Osteocyte (in vitro differentiated cells): ENCODE measurements at places on chromosomes 3 and 15. TPM values are rescaled to one million over a fixed set of nuclear protein-coding genes. Genes with fewer than 3 reads are reported as not detected.

GRCh38 chr3:41369838-41370237 is 170.5 kb downstream of the CTNNB1 start:
- DNase-seq, result no peak

GRCh38 chr3:152323834-152324233 is 55.1 kb downstream of the MBNL1 start:
- DNase-seq, result no peak

- DNase-seq, result peak; percentile 93
Observed at GRCh38 chr15:69475769-69476358, 23.2 kb downstream of the RPLP1 start.

DNA sequence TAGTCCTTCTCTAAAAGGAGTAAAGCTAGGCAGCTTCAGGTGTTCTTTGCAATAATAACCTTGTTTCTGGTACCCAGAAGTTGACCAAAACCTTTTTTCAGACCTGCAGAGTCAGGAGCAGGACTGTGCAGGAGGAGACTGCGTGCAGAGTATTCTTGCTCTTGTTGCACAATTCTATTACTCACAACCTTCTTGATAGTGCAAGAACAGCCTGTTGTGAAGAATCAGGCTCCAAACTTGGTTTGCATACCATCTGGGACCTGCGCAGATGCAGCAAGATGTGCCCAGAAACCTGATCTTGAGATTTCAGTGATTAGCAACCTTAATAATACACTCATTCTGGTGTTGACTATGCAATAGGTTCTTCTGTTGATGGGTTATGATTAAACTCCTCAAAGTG is 111.9 kb downstream of the ATG7 start:
- DNase-seq, result no peak

DNA sequence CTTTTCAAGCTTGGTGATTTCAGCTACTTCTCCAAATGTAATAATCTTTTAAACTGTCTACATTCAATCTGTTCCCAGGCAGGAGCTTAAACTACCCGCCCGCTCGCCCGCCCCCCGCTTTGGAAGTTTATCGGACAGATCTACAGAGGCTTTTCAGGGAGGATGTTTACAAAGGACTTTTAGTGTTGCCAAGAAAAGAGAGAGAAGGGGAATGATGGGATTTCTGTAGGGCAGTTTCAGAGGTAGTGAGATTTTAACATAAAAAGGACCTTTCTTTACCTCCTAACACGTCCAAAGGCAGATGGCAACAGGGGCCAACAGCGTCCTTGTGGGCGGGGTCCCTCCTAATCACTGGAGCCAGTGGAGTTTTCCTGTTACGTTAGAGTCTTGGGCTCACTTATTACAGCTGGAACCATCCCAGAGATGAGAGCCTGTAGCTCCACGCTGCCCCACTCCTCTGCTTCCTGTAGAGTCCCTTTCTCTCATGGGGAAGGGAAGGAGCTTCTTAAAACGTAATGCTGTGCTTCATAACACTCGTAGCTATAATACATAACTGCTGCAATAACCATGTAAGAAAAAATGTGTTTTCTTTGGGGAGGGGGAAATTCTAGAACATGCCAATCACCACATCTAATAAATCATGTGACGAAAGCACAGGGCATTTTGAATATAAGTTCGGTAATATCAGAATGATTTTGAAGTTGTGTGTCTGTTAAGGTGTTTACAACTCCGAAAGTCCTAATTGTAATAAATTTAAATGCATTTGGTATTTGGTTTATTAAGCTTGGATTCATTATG is 30.9 kb downstream of the HES1 start:
- DNase-seq, result no peak

DNA sequence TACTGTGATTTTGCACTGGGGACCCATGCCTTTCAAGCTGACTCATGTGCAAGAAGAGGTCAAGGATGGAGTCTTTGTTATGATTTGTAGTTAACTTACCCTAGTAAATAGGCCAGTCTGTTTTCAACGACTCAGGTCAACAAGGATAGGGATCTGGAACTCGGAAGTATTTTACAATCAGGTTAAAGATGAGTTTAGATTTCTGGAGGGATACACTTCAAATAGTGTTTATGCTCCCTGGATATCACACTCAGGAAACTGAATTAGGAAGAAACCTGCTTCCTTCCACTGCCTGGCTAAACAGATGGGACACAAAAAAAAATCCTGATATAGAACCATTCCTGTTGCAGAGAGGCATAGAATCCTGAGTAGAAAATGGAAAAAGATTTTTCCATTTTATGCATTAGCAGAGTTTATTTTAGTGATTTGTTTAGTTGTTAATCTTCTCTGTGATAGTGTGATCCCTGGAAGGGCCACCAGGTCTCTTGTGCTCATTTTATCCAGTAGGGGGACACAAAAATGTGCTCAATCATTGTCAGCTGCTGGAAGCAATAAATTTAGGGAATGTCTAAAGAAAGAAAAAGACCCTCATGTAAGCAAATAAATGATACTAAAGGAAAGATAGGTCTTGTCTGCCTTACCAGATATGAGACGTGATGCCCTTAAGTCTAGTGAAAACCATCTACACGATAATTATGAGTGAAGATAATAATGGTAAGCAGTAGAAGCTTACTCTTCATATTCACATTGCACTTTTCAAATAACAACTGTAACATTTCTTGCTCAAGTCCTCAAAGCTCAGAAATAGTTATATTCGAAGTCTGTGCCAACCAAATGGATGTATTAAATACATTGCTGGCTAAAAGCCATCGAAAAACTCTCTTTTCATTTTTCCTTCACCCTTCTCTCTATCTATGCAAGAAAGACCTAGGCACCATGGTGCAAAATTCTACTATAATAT is 452.1 kb upstream of the KCNMB2 start:
- no peak for DNase-seq

DNA sequence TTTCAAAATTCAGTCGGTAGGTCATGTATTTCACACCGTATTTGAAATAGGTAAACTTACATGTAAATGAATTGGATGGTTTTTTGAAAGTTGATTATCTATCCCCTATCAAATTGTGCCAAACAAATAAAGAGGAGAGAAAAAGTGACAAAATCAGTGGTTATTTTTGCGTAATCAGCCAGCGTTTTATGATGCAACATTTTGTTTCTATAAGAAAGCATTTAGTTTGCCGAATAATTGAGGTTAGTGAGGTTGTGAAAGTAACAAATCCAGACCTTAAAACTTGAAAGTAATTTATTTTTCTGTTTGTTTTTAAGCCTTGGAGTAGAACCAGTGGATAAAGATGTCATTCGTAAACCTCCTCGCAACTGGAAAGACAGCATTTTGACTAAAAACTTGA is 29.3 kb downstream of the ASTE1 start:
- DNase-seq, result no peak

DNA sequence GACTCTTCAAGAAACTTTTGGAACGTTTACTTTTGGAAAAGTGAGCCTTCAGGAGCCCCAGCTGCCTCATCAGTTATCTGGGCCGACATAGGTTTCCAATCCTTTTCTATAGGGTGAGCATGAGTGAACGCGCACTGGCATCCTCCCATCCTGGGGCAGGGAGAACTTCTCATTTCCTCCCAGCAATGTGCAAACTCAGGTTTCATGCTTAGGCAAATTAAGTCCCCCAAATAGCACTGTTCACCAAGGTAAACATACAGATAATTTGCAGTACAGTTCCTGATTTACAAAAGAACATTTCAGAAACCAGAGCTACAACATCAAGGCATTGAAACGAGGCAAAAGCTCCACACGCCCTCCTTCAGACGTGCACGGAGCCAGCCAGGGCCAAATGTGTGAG is 333.5 kb upstream of the NR2E3 start:
- DNase-seq, result no peak

DNA sequence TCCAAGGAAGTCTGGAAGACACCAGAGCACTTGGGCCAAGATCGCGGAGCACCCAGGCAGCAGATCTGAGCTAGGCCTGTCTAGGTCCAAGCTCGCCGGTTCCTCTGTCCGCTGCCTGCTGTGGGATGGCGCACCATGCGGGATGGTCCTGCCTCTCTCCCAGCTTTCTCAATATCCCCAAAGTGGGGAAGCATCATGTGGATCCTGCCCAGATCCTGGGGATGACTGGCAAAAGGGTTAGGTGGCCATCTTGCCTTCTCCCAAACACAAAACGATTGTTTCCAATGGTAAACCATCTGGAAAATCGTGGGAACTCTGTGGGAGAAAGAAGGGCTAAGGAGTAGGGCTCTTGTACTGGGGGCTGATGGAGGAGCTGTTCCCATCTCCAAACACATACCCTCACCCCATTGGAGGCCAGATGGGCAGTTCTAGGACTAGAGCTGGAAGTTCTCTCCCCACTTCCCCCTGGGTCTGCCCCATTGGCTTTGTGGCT is 8.9 kb downstream of the PRKCD start:
- DNase-seq, result no peak

The FGD5 gene
- total RNA-seq, result not detected in 2 replicates
